Activated T-cell treated with anti-CD3 and anti-CD28 coated beads for 4 hours (primary cell): ENCODE measurements at places on chromosomes 3 and 15.

DNA sequence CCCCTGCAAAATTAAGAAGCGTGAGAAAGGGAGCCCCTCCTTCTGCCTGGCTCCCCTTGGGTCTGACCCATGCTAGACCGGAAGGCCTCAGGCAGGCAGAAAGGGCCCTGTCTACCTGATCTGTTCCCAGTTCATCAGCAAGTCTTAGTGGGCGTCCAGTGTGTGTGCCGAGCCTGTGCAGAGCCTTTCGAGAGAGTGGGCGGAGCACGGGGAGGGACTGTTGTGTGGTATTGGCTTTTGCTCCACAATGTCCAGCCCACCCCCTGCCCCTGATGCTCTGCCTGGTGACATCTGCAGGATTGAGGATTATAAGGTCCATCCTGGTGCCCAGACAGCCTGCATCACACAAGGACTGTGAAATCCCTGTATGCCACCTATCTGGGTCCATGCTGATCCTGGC lies 82.9 kb downstream of the CHDH start:
- no peak for DNase-seq

GRCh38 chr3:180743813-180744590 lies 64.7 kb upstream of the CCDC39 start:
- no peak for DNase-seq

DNA sequence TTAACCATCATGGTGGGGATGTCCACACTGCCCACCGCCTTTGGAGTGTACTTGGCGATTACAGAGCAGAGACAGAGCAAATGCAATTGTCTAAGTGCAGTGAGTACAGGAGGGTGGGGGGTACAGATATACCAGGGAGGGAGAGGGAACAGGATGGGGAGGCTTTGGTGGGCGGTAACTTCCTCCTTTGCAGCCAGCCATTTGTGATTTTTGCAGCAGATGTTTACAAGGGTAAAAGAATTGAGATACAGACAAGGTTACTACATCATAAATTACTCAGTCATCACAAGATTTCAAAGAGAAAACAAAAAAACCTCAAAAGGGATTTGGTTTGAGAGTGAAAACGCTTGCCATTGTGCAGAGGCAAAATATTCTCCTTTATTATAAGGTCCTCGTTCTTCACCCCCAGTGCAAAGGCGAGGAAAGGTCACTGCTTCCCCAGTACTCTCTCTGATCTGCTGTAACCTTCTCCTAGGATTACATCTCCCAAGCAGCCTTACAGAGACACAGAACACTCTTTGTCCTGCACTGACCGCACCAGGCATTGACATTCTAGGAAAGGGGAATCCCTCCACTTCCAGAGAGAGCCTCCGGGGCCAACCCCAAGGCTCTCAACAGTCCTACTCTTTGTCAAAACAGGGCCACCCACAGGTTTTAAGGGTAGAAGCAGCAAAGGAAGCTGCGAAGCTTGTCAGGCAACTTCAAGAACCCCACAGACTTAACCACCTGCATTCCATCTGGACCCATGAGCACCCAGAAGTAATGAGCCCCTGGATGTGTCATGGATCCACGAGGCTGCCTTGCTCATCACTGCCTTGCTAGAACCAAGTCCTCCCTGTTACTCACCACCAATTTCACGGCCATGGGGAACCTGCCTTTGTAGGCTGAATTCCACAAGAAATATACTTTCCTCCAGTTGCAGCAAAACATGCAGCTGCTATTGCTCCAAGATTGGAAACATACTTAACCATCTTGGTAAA lies 117.3 kb downstream of the ADAMTS17 start:
- no peak for DNase-seq

GRCh38 chr3:38297947-38298711 lies 16.0 kb downstream of the SLC22A14 start:
- no peak for DNase-seq
